Mesenchymal stem cell (in vitro differentiated cells and primary cell): ENCODE measurements at places on chromosomes 1 and 21.

- DNase-seq, result peak; percentile 88
Observed at GRCh38 chr1:235972311-235972689, 92.6 kb downstream of the NID1 start.

GRCh38 chr1:231500666-231501065 is 27.8 kb upstream of the TSNAX start:
- DNase-seq, result no peak

DNA sequence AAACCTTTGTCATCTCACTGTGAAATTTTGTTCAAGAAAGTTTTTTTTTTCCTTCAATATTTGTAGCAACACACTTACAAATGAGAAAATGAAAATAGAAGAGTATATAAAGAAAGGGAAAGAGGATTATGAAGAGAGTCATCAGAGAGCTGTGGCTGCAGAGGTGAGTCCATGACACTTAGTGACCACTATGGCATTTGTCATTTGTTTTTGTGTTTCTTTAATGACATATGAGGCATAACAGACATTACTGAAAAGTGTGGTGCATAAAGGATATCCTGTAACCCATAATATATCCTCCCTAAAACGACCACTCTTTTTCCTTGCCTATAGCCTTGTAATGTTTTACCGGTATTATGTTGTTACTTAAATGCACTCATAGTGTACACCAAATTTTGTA is 80.2 kb downstream of the VPS26C start:
- DNase-seq, result no peak

- DNase-seq, result no peak
Observed at GRCh38 chr1:209673631-209674417, 1.4 kb upstream of the G0S2 start.

DNA sequence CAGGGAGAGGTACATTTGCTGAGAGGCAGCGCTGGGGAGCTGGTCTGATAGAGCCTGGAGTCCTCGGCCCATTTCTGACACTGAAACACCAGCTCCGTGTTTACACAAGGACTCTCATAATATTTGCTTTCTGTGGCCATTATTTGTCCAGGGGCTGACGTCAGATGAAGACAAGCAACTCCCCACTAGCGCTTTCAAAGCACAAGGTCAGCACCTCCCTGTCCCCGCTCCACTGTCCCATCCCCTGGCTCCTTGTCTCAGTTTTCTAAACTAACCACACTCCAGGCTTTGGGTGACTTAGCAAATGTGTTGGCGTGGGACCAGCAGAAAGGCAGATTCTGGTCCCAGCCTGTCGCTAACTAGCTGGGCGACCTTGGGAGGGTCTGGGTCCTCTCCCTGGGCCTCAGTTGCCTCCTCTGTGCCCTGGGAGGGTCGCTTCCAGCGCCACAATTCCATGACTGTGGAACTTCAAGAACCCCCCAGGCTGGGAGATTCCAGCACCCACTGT is 37.4 kb upstream of the ZBTB40 start:
- peak; percentile 85 for DNase-seq

DNA sequence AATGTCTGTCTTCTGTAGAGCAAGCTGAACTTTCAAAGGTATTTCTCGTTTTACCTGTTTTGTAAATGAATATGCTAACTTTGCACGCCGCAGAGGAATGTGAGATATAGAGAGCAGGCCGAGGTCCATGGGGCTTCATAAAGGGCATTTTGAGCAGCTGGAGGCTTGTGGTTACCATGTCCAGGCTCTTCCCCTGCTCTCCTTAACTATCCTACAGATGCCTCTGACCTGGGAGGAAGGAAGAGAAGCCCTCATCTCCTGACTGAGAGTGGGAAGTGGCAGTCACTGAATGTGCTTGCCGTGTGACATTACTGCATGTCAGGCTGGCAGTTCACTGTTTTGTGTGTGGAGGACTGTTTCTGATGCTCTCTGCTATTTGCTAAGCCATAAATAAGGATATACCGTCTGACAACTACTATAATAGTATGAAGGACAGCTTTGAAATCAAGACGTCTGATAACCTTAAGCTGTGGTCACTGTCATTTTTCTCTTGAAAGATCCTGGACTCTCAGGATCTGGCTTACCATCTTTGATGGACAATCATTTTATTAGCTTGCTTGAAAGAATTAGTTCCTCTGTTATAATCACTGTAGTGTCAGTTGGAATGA is 92.2 kb downstream of the DYRK1A start:
- no peak for DNase-seq

DNA sequence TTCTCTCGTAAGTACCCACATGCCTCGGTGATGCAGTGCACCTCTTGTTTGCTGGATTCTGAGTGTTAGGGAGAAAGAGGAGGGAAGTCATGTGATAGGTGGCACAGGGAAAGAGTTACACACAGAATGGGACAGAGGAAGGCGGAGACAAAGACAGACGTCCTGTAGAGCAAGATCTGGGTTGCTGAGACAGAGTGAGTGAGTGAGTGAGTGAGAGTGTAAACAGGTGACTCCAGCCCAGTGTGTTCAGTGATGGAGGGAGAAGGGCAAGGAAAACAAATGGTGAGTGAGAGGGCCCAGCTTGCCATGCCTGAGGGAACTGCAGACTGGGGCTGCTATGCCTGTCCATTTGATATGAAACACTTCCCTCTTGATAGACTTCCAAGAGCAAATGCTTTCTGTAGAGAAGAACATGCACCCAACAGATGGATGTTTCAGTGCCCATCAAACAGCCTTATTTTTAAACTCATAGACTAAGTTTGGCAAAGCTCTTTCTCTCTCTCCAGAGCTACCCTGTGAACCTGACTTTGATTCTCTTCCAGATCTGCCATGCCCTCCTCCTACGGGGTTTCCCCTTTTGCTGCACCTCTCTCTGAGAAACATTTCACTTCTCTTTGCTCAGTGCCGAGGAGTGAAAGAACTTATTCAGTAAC is 209.9 kb upstream of the COA6 start:
- no peak for DNase-seq

- DNase-seq, result no peak
Observed at GRCh38 chr1:12450090-12450755, 167.8 kb downstream of the DHRS3 start.

GRCh38 chr1:21725748-21726392 is 56.7 kb upstream of the RAP1GAP start:
- no peak for DNase-seq

- DNase-seq, result no peak
Observed at GRCh38 chr1:220642285-220642684, 47.9 kb upstream of the C1orf115 start.

GRCh38 chr21:42237577-42237976 is 18.6 kb downstream of the ABCG1 start:
- no peak for DNase-seq

DNA sequence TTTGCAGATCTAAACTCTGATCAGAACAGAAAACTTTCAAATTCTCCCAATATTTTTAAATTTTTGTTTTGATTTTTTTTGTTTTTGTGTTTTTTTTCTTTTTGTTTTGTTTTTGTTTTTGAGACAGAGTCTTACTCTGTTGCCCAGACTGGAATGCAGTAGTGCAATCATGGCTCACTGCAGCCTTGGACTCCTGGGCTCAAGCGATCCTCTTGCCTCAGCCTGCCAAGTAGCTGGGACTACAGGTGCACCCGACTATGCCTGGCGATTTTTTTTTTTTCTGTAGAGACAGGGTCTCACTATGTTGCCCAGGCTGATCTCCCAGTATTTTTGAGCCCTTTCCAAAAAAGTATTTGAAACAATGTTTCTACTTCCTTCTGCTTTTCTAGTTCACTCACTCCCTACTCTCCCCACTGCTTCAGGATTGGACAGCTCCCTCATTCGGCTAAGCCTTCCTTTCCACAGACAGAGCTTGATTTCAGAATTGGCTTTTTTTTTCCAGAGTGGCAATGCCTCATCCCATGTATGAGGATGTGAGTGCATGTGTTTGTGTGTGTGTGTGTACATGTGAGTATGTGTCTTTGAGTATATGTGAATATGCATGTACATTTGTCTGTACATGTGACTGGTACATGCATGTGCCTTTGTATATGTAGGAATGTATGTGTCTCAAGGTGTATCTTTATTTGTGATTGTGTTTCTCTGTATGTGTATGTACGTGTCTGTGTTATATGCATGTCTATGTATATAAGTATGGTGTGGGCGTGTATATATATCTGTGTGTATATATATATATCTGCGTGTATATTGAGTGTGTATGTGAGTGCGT is 11.9 kb downstream of the LHX4 start:
- DNase-seq, result no peak

- no peak for DNase-seq
Observed at GRCh38 chr1:107357376-107357775, 216.5 kb downstream of the NTNG1 start.

DNA sequence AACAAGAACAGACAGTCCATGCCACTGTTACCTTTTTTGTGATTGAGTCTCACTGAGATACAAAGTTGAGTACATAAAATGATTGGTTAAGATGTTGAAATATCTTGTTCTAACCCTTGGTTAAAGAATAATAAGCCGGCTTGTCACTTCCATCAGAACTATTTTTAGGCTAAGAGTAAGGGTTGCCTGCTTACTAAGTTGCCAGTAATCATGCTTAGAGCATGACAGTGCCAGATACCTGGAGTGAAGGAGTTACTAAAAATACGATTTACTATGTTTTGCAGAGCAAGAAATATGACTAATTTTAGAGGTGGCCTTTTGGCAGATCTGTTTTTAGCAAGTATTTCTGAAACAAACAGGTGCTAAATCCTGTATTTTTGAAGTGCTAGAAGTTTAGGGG is 6.0 kb downstream of the HUNK start:
- DNase-seq, result no peak

DNA sequence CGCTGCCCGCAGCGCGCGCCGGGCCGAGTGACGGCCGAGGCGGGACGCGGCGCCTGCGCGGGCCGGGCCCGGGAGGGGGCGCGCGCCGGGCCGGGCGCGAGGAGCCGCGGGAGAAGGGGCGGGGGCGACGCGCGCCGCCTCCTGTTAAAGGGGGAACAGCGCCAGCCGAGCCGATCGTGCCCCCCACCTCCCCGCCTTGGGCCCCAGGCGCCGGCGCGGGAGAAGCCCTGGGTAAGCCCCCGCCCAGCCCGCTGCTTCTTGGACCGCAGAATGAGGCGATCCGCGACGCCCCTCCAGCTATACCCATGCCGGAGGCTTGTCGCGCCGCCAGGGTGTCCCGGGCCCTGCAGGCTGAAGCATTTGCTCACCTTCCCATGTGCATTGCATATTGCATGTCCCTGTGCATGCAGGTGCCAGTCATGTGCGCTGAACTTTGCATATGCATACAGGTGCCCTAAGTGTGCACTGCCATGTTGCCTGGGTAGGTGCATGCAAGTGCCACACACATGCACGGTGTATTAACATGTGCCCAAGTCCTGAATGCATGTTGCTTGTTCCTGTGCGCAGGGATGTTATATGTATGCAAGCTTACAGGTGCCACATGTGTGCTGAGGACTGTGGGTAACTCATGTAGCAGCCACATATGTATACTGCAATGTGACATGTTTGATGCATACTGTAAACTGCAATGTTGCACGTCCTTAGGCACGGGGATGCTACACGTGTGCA is at the start of gene ADGRB2:
TSS of gene ADGRB2 (minus strand) at position 29 of the 729 bp plus-strand sequence. CDS start 7,119 bp downstream, outside the sequence.
- no peak for DNase-seq

DNA sequence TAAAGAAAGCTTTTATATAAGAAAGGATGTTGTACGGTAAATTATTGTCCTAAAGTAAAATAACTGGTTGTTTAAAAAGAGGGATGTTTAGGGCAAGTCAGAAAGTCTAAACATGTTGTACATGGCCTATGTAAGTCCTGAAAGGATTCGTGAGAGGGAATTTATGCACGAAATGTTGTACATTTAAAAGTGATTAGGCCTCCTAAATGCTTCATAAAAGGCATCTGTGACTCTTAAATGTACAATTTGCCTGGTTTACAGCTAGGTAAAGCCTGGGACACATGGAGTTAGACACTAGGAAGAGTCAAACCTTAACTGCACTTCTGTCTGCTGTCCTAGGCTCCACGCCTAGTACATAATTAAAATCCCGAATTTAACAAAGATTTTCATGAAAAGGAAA is 9.7 kb downstream of the KRTAP13-3 start:
- DNase-seq, result no peak

- DNase-seq, result no peak
Observed at GRCh38 chr1:224744521-224744920, 128.4 kb downstream of the CNIH3 start.

- no peak for DNase-seq
Observed at GRCh38 chr1:168159251-168159650, 19.5 kb upstream of the TIPRL start.
